ENCODE measurements at places on chromosomes 2 and 18.

DNA sequence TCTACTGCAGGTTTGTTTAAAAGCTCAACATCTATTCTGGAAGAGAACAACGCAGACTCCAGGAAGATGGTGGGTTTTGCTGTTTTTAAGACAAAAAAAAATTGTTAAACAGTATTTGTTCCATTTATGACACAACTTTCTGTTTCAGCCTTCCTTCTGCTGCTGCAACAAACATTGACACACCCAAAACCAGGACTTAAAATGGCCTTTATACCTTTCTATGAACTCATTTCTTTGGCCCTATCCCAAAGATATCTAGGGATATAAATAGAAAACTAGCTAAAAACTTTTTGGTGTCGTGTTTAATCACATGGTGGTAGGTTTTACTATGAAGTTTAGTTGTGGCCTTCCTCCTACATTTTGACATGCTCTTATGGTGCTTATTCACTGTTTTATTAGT, 964 bp upstream of the GALNT3 start:
- DNase-seq = no peak

DNA sequence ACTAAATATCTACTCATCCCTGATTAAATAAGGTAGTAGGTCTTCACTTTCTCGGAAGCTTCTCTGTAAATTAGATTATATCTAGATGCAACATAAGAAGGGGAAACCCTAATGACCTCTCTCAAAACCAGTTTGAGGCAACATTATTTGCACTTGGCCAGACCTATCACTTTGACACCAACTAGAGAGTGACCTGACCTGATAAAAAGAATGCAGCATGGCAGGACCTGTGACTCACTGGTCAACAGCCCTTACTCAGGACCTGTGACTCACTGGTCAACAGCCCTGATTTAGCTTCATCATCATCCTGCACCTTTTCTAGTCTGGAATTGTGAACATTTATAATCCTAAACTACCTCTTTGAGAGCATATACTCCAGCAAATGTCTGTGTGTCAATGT, 1957.7 kb upstream of the CELF4 start:
- no peak for DNase-seq

DNA sequence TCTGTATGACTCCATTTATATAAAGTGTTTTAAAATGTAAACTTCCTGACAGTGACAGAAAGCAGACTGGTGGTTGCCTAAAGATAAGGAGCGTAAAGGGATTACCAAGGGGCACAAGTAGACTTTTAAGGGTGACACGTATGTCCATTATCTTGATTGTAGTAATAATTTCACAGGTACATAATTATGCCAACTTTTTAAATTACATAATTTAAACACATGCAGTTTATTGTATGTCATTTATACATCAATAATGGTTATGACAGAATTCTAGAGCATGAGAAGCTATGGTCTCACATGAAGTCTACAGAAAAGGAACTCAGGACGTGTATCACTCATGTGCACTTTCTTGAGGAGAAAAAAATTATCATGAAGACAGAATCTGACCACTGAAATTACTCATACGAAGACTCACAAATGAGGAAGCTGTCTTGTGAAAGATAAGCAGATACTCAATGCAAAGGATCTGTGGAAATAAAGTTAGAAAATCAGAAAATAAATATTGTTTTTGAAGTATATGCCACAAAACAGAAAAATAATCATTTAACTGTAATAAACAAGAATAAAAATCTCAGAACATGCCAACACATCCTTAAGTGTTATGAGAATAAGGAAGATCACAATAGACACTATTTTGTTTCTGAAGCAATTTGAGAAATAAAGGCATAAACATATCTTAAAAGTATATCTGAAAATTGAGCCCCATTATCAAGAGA, 84.4 kb downstream of the TMEM131 start:
- DNase-seq = no peak

- no peak for DNase-seq
Observed at GRCh38 chr2:150778828-150779227, 291.4 kb upstream of the RND3 start.

- no peak for DNase-seq
Observed at GRCh38 chr2:121075006-121075551, 209.9 kb downstream of the TFCP2L1 start.

- no peak for DNase-seq
Observed at GRCh38 chr18:48119204-48119603, 188.7 kb upstream of the SMAD2 start.
